AG09309 (cell line): ENCODE measurements at places on chromosomes 4 and X.

DNA sequence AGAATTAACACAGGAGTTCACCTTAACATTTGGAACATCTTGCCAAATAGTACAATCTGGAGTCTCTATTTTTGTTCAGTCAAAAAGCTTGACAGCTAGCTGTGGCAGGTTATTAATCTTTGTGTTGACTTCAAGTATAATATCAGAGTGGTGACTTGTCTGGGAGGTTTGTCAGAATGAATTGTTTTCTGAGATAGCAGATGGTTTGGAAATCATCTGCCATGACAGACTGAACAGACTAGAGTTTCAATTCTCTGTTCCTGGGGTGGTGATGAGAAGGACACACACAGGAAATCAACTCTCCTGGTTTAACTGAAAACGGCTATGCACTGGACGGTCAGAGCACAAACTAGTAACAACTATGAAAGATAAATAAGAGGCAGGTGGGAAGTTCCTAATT is 203.3 kb upstream of the EMCN start:
- DNase-seq: no peak

- no peak for DNase-seq
These were observed at the start of gene DTHD1 for GRCh38 chr4:36281384-36282106. Gene DTHD1, plus strand, starts transcription at chr4:36281616. Its CDS starts 143 bp downstream, at chr4:36281759.

GRCh38 chr4:14157262-14157661 is 529.7 kb upstream of the BOD1L1 start:
- no peak for DNase-seq

- DNase-seq: no peak
These were observed at the start of gene RNF212 for GRCh38 chr4:1113311-1114009. Gene RNF212, minus strand, starts transcription at chr4:1113564. Its CDS starts 100 bp downstream, at chr4:1113464.
